ENCODE measurements at places on chromosomes 4 and X. TPM values are rescaled to one million over a fixed set of nuclear protein-coding genes. Genes with fewer than 3 reads are reported as not detected.

ETNPPL gene
- not detected for total RNA-seq

KDM6A gene
- total RNA-seq = 19.9 TPM

- no peak for ATAC-seq
These were observed 11.7 kb upstream of the FAT4 start for GRCh38 chr4:125303058-125303457.

DNA sequence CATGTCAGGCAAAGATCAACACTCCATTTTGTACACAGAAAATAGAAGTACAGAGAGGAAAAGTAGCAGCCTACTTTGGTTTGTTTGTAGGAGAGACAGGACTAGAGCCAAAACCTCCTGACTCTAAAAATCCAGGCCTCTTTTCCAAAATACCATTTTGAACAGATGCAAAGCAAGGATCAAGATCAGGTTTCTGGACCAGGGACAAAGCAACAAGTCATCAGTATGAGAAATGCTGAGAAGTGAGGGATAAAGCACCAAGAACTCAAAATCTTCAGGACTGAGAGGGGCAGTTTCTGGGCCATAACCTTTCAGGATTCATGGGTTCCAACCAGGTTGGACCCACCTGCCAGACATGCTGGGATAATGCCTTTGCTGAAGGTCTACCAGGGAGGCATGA lies 36.6 kb upstream of the MBTPS2 start:
- ATAC-seq = no peak

DNA sequence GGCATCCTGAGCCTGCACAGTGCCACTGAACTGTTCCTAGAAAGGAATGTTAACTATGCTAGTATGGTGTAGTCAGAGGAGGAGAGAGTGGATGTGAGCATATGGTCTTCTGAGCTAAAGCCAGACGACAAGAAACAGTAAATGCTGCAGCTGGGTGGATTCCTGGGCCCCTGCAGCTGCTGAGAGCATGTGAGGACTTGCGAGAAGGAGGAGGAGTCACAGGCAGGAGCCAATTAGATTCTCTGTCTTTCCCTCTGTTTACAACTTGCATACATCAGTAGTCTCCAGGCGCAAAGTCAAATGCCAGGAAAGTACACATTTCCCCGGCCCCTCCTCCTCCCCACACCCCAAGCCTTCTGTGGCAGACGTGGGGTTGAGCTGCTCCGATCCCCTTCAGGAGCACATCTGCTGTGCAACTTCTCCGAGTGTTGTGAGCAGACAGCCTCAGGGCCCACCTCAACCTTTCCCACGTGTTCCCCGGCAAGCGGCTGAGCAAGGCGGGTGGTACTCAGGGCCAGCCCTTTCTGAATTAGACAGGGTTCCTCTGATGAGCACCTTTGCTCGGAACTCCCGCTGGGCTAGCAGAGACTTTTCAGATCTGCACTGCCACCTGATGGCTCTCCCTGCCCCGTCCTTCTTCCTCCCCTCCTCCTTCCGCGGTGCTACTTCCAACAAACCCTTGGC lies 108.7 kb upstream of the ATP6AP2 start:
- ATAC-seq = peak; percentile 45

DNA sequence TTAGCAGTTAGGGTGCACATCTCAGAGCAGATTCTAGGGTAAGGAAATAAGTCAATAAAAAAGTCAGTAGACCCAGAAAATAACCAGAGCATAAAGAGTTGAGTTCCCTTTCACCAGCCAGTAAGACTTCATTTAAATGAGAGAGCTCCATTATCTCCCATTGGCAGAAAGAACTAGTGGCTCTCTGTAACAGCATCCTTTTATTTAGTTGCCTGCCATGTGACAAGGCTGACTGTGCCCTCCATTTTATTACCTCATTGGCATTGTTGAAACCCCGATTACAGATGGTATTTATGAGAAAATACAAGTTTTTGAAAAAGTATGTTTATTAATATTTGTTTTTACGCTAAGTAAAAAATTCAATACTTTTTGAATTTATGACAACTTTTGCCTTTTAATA lies 859.5 kb upstream of the NDST4 start:
- ATAC-seq = no peak

DNA sequence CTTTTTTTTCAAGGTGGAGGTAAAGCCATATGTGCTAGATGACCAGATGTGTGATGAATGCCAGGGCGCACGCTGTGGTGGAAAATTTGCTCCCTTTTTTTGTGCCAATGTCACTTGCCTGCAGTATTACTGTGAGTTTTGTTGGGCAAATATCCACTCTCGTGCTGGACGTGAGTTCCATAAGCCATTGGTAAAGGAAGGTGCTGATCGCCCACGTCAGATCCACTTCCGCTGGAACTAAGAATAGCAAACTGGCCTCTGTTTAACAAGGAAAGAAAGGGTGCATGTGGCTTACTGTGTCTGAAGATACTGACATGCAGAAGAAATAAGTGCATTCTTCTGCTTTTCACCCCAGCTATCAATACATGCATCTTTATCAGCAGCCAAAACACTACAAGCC lies 63.9 kb downstream of the CPEB2 start:
- no peak for ATAC-seq

GRCh38 chr4:150181536-150181935 lies 103.3 kb downstream of the DCLK2 start:
- no peak for ATAC-seq

DNA sequence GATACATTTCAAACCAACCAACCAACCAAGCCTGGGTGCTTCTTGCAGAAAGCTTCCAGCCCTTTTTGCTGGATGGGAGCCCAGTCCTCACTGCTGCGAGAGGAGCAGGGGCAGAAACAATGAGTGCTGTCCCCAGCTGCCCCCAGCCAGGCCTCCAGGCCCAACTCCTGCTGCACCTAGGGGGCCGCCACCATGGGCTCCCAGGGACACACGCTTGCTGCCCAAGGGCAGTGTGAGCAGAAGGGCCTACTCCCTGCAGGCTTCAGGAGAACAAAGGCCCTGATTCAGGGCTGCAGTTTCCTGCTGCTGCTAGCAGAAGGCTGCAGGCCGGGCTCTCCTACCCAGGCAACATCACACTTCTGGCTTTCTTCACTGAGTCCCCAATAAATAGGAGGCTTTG lies 37.7 kb upstream of the ENPP6 start:
- no peak for ATAC-seq
